Endothelial cell (in vitro differentiated cells): ENCODE measurements at places on chromosomes 5 and 9. TPM values are rescaled to one million over a fixed set of nuclear protein-coding genes. Genes with fewer than 3 reads are reported as not detected.
A peak's percentile ranks its signal among the peaks of the same experiment; 100 is the strongest.

IQGAP2 gene
- total RNA-seq, result 43.4 TPM

SH3RF2 gene
- 0.23 TPM for total RNA-seq

- no peak for DNase-seq
Measured at GRCh38 chr5:39453606-39454005, 28.8 kb upstream of the DAB2 start.

FOXD4L6 gene
- not detected for total RNA-seq

DNA sequence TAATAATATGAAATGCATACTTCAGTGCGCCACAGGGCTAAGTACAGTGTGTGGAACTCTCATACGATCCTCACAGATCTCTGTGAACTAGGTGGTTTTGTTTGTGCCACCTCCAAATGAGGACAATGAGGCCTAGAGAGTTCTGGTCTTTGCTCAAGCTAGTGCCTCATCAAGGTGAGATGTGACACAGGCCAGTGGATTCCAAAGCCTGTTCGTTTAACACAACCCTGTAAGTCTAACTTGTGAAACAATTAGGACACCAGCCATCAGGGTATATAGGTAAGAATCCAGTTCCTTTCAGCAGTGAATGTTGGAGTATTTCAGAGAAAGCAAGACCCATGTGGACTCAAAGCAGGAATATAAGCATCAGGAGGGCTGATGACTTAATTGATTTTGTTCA is 130.7 kb upstream of the GAS1 start:
- no peak for DNase-seq

FGFR4 gene
- total RNA-seq, result 11.0 TPM

DNA sequence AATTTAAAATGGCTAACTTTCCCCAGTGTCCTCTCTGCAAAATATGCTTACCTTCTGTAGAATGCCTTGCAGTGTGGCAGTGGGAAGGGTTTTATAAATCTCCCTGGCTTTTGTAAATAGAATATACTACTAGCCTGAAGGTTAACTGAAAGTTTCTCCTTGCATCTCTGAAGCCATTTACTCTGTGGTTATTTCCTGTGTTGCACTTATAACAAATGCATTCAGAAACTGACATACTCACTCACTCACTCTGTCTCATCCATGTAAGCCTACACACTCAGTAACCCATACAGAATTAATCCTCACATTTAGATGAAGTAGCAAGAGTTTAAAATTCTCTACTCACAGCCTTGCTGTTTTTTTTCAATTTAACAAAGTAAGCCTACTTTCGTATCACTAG is 87.1 kb upstream of the SH3GL2 start:
- DNase-seq, result no peak

- DNase-seq, result peak; percentile 21
Measured at GRCh38 chr5:175657593-175658271, at the start of gene HRH2. Gene HRH2 (plus strand): TSS chr5:175658071. CDS start chr5:175683234, 25,163 bp downstream.

- DNase-seq, result peak; percentile 78
Measured at GRCh38 chr5:168747987-168748777, 169.0 kb upstream of the PANK3 start.
